ENCODE measurements at places on chromosomes 11 and 22.

- peak; percentile 37 for DNase-seq
These were observed 24.9 kb upstream of the SHISAL1 start for GRCh38 chr22:44337678-44338004.

DNA sequence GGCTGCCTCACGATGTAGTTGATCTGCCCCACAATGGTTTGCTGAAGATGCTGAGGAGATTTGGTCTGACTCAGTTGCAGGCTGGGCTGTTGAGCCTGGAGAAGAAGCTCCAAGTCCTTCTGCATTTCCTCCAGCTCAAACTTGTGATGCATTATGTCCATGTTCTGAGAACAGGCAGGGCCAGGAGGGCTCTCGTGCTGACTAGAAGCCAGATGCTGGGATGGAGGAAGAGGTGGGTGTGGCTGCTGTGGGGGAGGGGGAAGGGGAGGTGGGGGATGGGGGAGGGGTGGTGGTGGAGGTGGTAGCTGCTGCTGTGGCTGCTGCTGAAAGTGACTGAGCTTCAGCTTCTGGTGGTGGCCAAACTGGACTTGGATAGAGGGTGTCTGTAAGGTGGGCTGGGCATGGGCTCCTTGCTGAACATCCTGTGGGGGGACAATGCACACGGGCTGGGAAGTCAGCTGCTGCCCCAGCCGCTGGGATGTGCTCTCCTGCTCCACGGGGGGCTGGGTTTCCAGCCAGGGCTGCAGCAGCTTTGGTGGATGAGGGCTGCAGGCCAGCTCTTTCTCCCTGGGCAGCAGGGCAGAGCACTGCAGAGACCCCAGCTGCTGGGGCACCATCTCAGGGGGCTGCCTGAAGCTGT is 42.1 kb downstream of the TRIM66 start:
- no peak for DNase-seq

DNA sequence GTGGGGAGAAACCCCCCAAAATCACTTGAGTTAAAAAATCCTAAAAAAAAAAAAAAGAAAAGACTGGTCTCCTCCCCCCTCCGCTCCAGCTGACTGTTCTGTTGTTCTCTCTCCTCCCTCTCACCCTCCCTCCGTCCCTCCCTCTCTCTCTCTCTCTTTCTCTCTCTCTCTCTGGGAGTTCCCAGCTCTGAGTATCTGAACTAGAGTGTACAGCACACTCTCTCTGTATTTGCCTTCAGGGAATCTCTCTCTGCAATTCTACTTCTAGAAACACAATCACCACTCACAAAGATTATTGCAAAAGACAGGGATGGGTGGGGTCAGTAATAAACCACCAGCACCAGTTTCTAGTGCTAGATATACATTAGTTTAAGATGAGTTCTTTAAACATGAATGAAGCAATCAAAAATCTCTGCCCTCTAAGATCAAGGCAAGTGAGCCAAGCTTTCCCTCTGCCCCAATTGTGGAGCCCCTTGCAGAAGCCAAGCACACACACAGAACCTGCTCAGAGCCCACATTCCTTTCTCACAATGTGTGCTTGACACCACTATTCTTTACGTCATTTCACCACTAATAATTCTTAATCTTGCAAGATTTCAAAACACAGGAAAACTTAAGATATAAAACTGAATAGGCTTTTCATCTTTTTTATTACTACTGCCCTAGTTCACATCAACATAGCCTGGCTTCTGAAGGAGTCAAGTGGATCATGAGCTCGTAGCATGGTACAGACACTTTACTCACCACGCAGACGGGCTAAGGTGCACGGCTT is 133.5 kb downstream of the RBFOX2 start:
- peak; percentile 74 for DNase-seq

GRCh38 chr11:96187822-96188221 is 155.2 kb downstream of the MAML2 start:
- DNase-seq = no peak

GRCh38 chr11:115676206-115676605 is 172.0 kb upstream of the CADM1 start:
- DNase-seq = no peak

DNA sequence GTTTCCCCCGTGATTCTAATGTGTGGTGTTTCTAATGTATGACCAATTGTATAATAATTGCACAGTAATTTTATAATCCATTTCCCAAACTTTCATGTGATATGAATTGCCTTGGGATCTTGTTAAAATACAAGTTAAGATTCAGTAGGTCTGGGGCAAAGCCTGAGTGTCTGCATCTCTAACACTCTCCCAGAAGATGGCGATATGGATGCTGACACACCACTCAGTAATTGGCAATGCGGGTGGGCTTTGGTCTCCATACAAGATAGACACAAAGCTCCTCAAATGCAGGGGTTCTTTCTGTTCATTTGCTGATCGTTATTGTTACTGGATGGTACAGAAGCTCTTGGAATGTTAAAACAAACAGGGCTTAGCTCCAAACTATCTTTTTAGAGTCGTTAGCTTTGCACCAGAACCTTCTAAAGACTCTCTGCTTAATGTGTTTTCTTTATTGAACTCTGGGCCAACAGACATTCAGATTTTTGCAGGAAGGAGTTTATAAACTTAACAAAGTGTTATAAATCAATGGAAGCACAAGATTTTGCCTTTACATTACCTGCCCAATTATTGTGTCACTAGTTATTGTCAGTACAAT is 45.4 kb upstream of the ANO3 start:
- peak; percentile 21 for DNase-seq

DNA sequence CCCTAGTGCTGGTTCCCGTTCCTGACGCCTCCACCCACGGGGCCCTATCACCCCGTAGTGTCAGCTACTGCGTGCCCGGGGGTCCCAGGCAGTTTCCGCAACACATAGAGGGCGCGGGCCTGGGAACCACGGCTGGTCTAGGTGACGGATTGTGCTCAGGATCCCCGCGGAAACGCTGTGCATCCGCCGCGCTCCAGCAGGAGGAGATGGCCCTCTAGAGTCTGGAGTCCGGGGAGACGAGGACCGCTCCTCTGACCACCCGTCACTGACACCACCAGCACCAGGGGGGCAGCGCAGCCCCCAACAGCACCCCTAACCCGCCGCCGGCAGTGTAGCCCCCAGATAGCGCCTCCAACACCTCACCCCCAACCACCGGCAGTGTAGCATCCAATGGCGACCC is 4.4 kb upstream of the RFPL3 start:
- DNase-seq = no peak

DNA sequence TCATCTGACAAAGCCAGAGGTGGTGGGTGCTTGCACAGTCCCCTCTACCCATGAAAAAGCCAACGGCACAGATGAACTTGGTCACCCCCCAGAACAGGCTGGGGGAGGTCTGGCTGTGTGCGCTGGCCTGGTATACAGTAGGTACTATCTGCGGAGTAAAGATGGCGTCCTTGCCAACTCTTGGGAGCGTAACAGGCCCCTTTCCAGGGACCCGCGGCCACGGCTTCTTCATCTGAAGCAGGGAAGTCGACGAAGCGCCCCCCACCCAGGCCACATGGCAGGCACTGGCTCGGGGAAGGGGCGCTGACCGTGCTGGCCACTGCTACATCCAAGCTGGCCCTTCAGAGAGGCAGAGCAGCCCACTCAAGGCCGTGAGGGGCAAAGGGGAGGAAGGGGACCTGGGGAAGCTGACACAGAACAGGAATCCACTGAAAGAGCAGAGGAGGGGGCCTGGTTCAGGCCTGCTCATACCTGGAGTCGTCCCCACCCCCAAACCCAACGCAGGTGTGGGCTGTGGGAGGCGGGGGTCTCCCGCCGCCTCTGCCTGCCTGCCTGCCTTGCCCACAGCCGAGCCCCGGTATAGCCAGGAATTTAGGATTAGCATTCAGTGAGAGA is 75.7 kb downstream of the CELSR1 start:
- DNase-seq = no peak

GRCh38 chr11:72582206-72583176 is 91.7 kb downstream of the PDE2A start:
- DNase-seq = no peak

- no peak for DNase-seq
These were observed 55.0 kb upstream of the GLYAT start for GRCh38 chr11:58786693-58787092.

GRCh38 chr11:107769189-107769588 is 57.3 kb upstream of the SLN start:
- DNase-seq = no peak

GRCh38 chr11:115623021-115623451 is 118.8 kb upstream of the CADM1 start:
- peak; percentile 54 for DNase-seq

GRCh38 chr11:108727665-108728064 is 62.8 kb downstream of the DDX10 start:
- no peak for DNase-seq

DNA sequence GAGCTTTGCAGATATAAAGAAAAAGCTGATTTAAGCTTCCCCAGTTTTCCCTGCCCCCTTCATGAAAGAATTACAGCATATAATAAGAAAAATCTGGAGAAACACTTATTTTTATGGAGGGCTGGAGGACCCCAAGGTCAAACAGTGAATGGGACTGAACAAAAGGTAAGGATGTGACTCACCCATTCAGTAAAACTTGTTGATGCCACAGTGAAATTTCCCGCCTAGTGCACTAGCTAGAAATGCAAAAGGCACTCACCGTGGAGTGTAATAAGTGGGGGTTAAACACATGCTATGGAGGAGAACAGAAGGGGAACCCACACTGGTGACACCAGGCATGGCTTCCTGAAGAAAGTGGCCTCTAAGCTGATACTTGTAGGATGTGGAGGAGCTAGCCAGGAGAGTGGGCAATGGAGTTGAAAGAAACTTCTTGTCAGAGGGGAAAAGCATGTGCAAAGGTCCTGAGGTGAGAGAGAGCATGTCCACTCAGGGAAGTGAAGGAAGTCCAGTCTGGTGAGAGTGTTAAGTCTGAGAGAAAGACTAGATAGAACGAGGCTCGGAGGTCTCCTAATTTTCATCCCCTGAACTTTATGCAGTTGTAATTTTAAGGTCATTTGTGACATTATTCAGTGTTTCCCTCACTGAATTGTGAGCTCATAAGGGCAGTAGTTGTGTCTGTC is 77.1 kb downstream of the MIAT start:
- DNase-seq = no peak

DNA sequence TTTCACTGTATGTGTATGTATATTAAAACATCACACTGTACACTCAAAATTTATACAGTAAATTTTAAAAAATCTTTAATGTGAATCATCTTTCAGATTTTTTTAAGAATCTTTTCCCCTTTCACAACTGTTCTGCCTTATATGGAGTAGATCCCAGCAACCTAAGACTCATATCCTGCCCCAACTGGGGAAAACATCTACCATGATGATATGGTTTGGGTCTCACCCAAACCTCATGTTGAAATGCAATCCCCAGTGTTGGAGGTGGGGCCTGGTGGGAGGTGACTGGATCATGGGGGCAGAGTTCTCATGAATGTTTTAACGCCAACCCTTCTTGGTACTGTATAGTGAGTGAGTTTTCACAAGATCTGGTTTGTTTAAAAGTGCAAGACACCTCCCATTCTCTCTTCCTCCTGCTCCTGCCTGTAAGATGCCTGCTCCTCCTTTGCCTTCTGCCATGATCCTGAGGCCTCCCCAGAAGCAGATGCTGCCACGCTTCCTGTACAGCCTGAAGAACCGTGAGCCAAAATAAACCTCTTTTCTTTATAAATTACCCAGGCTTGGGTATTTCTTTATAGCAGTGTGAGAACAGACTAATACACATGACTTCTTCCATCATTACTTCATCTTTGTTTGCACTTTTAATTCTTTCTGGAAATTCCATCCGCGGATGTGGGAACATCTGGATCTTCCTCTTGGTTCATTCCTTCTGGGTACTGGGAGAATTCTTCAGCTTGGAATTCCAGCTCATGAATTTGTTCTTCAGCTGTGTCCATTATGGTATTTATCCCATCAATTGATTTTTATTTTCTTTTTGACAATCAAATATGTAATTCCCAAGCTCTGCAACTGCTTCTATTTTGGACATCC is 36.9 kb downstream of the LINC01488 start:
- DNase-seq = no peak

DNA sequence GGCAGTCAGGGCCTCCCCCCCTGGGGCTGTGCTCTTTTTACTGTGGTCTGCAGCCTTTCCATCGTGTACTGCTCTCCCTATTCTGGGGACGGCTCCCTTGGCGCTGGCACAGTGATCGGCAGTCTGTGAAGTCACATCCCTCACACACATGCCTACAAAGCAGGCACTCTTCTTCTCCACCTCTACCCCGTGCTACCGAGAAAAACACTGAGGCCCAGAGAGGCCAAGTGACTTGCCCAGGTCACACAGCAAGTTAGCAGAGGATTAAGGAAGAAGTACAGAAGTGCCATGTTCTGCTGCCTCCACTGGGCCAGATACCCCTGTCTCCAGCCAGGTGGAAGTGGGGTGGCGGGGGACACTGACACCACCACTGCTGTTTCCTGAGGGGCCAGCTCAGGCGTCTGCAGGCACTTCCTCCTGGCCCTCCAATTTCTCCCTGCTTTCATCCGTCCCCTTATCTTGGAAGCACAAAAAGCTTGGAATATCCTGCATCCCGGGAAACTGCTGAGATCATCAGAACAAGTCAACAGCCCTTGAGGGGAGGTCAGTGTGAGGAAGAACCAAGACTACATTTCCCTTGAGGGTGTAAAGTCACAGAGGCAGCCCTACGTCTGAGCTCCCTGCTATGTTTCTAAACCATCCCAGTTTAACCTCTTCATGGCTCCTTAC is 30.2 kb upstream of the KLHL35 start:
- DNase-seq = no peak

GRCh38 chr11:86548271-86548917 is 124.0 kb downstream of the ME3 start:
- peak; percentile 39 for DNase-seq

GRCh38 chr11:126338346-126339055 is 17.0 kb upstream of the ST3GAL4 start:
- DNase-seq = no peak

DNA sequence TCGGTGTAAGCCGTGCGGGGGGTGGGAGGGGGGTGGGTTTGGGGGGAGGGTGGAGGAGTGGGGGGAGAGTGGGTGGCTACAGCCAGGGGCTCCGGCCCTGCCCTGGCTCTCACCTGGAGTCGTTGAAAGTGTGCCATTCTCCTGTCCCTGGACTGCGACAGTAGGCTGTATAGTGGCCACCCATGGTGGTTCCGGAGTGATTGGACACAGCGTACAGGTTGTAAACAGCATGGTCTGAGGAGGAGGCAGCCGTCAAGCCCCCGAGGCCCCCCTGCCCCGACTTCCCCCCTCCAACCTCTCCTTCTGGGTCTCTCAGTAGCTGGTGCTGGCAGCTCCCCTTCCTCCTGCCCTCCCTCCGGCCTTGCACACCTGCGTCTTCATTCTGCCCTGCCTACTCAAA is 10.6 kb upstream of the MFRP start:
- DNase-seq = no peak

DNA sequence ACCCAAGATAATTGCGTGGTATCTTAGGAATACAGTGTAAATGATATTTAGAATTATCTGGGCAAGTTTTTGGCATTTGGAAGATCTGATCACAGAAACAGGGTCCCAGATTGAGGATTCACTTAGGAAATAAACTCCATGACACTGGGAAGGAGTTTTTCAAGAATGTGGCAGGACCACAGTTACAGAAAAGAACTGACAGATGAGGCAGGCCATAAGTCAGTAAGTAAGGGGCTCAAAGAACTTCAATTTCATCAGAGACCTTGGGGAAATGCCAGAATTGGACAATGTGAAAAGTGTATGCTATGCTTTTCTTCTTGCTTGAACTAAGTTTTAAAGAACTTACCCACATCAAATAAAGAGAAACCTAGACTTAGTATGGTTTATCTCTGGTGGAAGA is 49.3 kb downstream of the RBMXL2 start:
- DNase-seq = no peak
